Fibroblast of skin of back (primary cell): ENCODE measurements at places on chromosomes 16 and 17.

- DNase-seq, result peak; percentile 76
These were observed 1.4 kb downstream of the PHF23 start for GRCh38 chr17:7237761-7238419.

GRCh38 chr17:70493277-70493874 is 324.0 kb downstream of the KCNJ2 start:
- no peak for DNase-seq

DNA sequence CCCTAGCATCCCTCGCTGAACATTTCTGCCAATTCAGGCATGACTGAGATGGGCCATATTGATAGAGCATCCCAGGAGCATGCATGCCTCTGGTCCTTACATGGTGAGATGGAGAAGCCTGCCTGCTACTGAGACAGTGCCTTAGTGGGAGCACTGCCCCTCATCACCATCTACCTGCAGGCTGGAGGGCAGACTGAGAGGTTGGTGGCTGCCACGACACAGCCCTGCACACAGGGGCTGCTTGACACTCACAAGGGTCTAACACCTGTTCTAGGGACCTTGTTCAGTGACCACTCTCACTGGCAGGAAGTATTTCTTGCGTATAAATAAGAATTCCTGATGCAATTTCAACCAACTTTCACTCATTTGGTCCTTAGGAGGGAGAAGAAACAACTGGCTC is 34.0 kb downstream of the WIPI1 start:
- DNase-seq, result no peak

DNA sequence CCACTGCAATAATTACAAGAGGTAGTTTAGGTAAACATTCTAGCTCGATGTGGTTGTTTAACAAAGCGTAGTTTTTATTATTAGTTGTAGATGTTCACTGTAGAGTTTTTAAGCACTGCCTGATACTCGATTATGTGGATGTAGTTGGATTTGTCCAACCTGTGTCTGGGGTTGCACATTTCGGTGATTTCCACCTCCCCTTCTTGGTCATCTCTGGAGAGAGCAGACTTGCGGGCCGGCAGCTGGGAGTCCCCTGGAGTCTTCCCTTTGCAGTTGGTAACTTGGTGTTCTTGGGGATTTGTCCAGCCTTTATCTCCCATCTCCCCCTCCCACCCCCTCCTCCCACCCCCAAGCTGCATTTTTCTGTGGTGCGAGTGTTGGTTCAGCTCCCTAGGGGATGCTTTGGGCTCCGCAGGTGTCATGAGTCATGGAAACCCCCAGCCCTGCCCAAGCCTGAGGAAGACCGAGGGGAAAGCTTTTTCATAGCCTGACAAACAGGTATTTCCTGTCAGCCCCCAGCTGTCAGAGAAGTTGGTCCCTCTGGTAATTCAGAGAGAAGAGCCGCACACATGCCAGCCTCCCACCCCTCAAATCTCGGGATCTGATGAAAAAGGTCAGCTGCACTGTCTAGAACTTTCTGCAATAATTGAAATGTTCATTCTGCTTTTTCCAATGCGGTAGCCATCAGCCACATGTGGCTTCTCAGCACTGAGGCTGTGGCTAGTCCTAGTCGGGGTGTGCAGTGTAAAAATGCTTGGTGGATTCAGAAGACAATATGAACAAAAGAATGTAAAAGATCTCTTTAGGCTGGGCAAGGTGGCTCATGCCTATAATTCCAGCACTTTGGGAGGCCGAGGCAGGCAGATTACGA is 50.3 kb downstream of the KSR1 start:
- DNase-seq, result no peak

- DNase-seq, result no peak
These were observed 168.4 kb upstream of the TBX2 start for GRCh38 chr17:61230972-61231820.

DNA sequence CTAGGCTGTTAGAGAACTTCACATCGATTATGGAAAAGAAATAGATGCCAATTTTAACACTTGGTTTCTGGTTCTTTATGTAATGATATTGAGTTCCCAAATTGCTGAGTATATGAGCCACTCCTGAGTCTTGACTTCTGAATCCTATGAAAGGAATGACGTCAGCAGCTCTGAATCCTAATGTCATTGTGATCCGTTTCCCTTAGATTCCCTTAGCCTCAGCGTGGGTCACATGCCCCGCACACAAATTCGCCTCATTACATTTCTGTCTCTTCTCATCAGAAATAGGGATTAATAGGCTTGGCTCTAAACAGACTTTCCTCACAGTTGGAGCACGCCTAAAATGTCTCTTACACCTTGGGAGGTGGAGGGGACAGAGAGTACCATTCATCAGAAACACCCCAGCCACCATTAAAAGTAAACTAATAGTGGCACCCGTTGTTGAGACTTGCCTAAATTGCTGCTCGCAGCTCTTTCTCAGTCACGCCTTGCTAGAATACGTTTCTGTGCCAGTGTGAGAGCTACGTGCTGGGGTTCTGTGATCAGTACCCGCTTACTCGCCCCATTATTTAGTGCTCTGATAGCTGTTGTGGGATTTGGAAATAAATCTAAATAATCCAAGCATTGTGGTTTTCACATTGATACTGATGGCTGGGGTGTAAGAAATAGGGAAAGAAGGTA is 7.1 kb downstream of the MRM3 start:
- DNase-seq, result peak; percentile 29

DNA sequence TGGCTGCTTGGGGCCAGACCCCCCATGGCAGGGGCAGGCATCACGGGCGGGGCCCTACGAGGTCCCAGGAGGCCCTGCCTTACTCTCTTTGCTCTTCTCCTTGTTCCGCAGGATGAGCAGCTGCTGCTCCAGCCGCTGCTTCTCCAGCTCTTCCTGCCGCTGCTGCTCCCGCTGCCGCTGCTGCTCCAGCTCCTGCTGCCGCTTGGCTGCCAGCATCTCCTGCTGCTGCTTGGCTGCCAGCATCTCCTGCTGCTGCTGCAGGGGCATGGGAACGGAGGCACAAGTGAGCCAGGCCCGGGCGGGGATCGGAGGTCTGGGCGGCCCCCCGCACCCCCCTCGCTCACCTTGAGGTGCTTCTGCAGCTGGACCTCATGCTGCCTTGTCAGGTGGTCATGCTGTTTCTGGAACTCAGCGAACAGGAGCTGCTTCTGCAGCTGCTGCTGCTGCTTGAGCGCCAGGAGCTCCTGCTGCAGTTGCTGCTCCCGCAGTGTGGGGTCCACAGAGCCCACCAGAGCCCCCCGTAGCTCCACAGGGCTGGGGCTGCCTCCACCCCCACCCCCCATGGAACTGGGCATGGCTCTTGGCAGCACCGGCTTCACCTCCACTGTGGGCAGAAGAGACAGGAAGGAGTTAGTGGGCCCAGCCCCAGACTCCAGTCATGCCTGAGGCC is 22.8 kb downstream of the G6PC3 start:
- DNase-seq, result no peak

DNA sequence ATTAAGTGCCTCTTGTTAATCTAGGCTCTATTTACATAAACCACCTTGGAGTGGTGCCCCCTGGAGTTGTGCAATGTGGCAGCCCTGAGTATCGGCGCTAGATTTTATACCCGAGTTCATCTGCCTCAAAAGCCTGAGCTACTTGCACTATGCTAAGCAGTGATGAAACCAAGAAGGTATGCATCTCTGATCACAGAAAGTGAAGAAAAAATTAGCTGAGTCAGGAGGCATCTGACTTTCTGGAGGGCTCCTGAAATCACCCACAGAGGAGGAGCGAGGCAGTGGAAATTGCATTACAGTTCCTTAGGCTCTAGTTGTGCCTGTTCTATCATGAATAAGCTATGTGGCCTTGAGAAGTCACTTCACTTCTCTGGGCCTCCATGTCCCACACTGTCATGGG is 80.3 kb upstream of the PSMD7 start:
- DNase-seq, result peak; percentile 12

- peak; percentile 77 for DNase-seq
These were observed at the start of gene MPP2 for GRCh38 chr17:43907425-43907981. TSS of gene MPP2 (minus strand) at chr17:43907536. CDS start at chr17:43904460, 3,076 bp downstream.

GRCh38 chr17:20852239-20852989 is 190.4 kb downstream of the USP22 start:
- DNase-seq, result peak; percentile 55

- peak; percentile 53 for DNase-seq
These were observed 571 bp downstream of the TIMP2 start for GRCh38 chr17:78924481-78925151.

- no peak for DNase-seq
These were observed 44.0 kb downstream of the SPOP start for GRCh38 chr17:49633762-49634484.

- no peak for DNase-seq
These were observed 88.0 kb upstream of the MPHOSPH6 start for GRCh38 chr16:82257990-82258389.

DNA sequence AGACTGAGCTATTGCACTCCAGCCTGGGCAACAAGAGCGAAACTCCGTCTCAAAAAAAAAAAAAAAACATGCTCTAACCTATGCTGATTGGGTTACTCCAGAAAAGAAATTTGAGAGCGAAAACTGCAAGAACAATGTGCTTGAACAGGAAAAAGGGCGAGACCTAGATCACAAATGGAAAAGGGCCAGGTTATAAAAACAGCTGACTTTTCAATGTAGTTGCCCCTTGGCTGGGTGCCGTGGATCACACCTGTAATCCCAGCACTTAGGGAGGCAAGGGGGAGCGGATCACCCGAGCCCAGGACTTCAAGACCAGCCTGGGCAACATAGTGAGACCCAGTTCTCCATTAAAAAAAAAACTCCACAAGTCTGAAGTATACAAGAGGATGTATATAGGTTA is 48.8 kb downstream of the MRM3 start:
- no peak for DNase-seq
